H4 (cell line): ENCODE measurements at places on chromosomes 3 and 15.

DNA sequence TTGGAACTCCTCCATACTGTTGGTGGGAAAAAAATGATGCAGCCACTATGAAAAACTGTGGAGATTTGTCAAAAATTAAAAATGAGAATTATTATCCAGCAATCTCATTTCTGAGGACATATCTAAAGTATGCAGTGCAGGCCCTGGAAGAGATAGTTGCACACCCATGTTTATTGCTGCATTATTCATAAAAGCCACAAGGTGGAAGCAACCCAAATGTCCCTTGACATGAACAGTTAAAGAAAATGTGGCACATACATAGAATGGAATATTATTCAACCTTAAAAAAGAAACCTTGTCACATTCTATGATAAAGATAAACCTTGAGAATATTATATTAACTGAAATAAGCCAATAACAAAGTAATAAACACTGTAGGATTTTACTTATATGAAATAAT is 80.9 kb upstream of the ARHGEF26 start:
- peak; percentile 23 for DNase-seq

DNA sequence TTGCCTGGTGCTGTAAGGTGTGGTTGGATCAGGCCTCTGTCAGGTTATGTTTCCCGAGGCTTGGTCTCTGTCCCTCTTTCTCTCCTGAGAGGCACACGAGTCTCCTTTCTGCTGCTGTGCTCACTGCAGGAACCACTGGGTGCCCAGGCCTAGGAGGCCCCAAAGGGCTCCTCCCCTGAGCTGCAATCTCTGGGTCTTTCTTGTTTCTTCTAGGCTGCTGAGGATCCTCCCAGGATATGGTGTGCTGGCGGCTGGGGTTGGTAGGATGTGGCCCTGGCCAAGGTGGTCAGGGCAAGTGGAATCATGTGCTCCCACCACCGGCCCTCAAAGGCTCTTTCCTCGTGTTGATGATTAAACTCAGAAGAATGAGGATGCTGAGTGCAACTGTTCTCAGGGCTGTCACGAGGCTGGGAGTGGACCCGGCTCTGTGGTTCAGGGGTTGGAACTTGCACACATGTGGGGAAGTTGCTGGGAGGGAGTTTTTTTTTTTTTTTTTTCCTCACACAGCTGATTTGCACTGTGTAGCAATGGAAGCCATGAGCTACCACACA is 43.6 kb upstream of the CTSH start:
- DNase-seq: peak; percentile 97

DNA sequence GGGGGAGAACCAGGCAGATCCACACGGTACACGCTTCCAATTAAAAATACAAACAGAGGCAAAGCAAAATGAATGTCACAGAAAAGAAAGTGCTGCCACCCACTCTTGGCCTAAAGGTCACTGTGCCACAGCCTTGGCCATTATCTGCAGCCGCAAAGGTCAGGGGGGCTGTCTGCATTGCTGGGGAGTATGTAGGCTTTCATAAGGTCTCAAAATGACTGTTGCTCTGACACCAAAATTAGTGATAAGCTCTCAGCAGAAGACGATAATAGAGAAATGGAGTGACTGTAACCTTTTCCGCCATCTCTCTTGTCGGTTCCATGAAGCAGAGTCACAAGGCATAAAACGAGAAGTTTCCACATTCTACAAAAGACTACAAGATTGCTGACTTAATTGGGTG is 374.2 kb upstream of the ICE2 start:
- no peak for DNase-seq

GRCh38 chr3:178137831-178138230 is 398.4 kb upstream of the KCNMB2 start:
- no peak for DNase-seq

GRCh38 chr15:68230157-68231100 is 901 bp upstream of the CLN6 start:
- DNase-seq: no peak

DNA sequence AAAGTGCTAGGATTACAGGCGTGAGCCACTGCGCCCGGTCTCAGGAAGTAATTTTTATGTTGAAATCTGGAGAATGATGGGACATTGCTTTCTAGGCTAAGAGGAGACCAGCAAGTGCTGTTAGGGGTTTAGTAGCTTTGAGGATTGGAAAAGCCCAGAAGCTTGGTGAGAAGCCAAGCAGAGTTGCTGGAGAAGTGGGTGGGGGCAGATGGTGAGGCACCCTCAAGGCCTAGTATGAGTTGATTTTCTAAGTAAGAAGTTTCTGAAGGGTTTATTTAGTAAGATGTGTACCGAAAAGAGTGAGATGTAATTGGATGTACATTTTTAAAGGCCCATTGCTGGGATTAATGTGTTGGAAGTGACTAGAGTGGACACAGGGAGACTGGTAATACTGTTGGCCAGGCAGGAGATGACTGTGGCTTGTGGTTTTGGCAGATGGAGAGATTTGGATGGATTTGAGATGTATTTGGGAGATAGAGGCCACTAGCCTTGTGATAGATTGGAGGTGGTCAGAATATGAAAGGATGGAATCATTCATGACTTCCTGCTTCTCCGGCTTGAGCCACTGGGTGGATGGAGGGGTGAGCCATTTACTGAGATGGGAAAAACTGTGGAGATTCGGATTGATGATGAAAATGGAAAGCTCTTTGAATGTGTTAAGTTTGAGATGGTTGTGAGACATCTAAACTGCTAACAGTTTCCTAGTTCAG is 2.3 kb downstream of the LRRC28 start:
- DNase-seq: peak; percentile 11

- no peak for DNase-seq
Measured at GRCh38 chr3:193841581-193841980, 248.6 kb downstream of the OPA1 start.

DNA sequence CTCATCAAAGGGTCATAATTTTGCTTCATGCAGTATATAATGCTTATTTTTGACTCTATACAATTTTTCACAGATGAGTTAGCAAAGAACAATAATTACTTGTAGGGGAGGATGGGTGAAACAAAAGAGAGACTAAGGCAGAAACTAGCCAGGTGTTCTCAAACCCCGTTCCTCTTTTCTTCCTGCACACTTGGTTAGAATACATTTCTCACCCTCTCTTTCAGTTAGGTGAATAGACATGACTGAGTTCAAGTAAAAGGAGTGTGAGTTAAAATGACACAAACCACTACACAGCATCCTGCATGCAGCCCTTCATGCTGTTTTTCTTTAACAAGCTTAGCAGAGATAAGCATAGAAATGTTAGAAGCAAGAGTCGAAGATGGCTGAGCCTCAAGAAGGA is 922.2 kb downstream of the TBL1XR1 start:
- no peak for DNase-seq
